ENCODE measurements at places on chromosomes 4 and X.

GRCh38 chrX:50671661-50672060, 142.3 kb downstream of the SHROOM4 start:
- DNase-seq, result no peak

DNA sequence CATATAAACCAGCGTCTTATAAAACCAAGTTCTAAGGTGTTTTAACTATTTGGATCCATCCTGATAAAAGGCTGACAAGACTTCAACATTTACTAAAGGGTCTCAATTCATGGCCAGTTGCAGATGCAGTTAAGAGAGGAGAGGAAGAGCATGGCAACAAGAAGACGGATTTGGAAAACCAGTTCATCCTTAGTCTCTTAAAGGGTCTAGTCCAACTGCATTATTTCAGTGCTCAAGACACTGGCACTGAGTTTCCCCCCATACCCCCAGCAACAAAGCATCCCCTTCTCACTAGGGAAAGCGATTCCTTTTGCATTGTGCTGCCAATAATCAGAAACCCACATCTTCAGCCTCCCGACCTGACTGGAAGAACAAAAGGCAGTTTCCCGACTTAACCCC, 90.3 kb upstream of the TFDP3 start:
- no peak for DNase-seq

DNA sequence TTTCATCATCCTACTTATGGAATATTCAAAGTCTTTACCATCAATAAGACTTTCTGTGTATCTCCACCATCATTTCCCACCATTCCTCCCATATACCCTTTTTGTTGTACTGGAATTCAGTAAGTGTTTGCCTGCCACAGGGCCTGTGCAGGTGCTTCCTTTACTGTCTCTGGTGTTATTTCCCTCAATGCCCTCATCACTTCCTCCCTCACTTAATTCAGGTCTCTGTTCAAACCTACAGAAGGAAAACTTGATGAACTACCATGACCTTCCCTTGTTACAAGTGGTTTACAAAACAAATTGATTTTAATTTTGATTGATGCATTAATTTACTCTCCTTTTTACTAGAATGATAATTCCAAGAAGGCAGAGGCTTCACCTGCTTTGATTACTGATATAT, 159.5 kb upstream of the FAT4 start:
- DNase-seq, result no peak

- no peak for DNase-seq
Observed at GRCh38 chr4:80153874-80154544, 43.3 kb upstream of the PRDM8 start.

- no peak for DNase-seq
Observed at GRCh38 chrX:19986531-19986930, 4.3 kb downstream of the BCLAF3 start.

DNA sequence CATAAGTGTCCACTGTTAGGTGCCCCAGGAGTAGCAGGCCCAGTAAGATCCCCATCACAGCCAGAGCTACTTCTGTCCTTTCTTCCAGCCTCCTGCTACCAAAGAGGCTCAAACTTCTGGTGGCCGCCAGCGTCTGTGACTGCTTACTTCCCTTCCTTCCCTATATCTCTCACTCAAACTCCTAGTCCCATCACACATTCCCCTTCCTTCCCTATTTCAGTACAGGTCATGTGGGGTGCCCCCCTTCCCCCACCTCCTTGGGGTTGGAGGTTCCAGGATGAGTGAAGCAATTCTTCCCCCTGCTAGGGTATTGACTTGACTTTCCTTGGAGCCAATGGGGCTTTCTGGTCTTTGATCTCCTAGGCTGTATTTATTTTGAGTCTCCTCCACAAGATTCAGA, at the start of gene VSIG4:
Gene VSIG4 (minus strand): TSS at position 137 of the 400 bp plus-strand sequence. CDS start 82 bp downstream, at position 55.
- DNase-seq, result no peak

- no peak for DNase-seq
Observed at GRCh38 chr4:153564630-153565525, 98.7 kb downstream of the TMEM131L start.

DNA sequence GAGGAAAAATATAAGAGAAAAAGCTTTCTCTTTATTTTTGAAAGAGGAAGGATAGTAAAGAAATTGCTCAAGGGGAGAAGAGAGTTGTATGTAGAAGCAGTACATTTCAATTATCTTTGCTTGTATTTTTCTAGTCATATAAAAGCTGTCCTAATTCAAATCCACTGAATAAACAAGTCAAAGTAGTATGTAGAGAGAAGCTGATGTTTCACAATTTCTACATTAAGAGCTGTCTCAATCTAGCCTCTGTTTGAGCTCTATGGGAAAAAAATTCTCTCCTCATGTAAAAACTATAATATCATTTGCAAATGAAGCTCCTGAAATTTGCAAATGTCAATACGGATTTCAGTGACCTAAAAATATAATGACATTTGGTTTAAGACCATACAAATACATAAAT, 52.6 kb downstream of the CHM start:
- DNase-seq, result no peak

- no peak for DNase-seq
Observed at GRCh38 chrX:8879750-8880149, 78.6 kb upstream of the FAM9A start.

GRCh38 chrX:101357166-101357795, 8.7 kb upstream of the TIMM8A start:
- no peak for DNase-seq

- no peak for DNase-seq
Observed at GRCh38 chrX:140298960-140299825, 205.7 kb downstream of the SOX3 start.

DNA sequence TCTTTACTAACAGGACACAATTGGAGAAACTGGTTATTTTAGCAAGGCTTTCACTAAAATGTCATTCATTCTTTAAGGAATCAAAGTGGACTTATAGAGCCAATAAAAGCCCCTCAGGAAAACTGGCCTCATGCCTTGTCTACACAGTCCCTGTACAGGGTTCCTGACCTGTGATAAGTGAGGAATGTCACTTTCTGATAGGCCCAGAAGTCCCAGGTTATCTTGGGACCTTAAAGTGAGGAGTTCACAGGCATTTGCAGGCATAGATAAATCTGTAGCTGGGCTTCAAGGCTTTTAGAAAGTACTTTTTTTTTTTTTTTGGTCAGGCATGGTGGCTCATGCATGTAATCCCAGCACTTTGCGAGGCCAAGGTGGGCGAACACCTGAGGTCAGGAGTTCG, 19.4 kb upstream of the STPG2 start:
- no peak for DNase-seq

GRCh38 chrX:113828470-113828869, 755.4 kb upstream of the HTR2C start:
- DNase-seq, result no peak

- DNase-seq, result no peak
Observed at GRCh38 chr4:152009983-152010709, 249.3 kb upstream of the GATB start.
